ENCODE measurements at places on chromosomes 7 and 10.

- no peak for DNase-seq
Observed at GRCh38 chr10:101956898-101957297, 99.1 kb downstream of the ARMH3 start.

DNA sequence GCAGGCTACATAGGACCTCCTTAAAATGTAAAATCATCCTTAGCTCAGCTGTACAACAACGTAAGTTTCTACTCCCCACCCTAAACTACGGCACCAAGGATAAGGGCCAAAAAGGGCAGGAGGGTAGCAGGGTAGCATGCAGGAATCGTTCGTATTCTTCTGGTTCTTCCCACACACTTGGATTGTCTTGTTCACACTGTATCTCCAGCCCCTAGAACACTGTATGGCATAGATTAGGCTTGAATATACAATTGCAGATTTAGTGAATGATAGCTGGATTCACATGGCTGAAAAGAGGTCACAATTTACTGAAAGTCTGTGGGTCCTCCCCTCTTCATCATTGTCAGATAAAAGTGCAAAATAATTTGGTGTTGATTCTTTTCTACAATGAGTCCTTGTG is 28.2 kb upstream of the PRKAR2B start:
- no peak for DNase-seq

GRCh38 chr7:17843041-17843440 is 97.3 kb downstream of the SNX13 start:
- no peak for DNase-seq

GRCh38 chr7:69927461-69927860 is 329.2 kb downstream of the AUTS2 start:
- no peak for DNase-seq

DNA sequence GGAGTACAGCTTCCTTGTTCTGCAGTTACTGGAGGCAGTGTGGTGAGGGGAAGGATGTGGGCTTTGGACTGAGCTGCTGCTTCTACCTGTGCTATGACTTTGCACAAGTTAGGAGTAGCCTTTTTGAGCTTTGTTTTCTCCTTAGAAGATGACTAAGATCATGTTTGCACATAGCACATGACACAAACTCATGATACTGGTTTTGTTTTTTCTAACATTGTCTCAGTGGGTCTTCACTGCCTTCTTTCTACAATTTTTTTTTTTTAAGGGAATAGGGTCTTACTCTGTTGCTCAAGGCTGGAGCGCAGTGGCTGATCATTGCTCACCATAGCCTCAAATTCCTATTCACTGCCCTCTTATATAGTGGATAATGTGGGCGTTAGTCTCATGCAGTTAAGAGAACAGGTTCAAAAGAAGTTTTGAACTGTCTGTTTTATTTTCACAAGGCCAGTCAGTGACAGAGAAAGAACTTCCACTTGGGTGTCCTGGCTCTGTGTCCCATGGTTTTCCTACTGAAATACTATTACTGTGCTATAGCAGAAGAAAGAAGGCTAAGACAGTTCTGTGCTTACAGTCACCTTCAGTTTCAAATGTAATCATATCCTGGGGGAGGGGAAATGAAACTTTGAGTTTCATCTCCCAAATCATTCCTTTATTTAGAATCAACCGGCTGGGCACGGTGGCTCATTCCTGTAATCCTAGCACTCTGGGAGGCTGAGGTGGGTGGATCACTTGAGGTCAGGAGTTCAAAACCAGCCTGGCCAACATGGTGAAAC is 72.0 kb downstream of the KAT6B start:
- no peak for DNase-seq

- no peak for DNase-seq
Observed at GRCh38 chr10:96118604-96119450, 11.3 kb upstream of the ZNF518A start.
